Fibroblast of skin of left quadriceps (primary cell): ENCODE measurements at places on chromosomes 2 and 18.

GRCh38 chr2:142745691-142746090 is 131.8 kb upstream of the KYNU start:
- no peak for DNase-seq

- no peak for DNase-seq
Observed at GRCh38 chr2:8304821-8305766, 376.8 kb upstream of the ID2 start.

DNA sequence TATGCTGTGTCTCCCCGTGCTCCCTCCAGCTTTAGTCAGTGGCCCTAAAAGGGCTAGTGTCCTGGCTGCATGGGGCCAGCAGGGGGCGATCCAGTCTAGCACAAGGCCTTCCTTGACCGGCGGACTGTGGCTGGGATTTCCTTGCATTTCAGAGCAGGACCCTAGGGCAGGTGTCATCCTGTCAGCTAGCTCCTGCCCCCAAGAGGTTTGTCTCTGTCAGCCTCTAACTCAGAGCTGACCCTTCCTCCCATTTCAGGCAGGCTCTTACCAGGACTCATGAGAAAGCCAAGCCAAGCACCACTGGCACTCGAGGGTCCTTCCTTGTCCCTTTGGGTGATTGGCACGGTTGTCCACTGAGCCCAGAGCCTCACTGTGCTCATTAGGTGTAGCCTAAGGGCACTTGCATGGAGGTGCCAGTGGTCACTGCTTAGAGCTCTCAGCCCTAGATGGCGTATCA is 140.3 kb downstream of the RPIA start:
- DNase-seq: no peak

DNA sequence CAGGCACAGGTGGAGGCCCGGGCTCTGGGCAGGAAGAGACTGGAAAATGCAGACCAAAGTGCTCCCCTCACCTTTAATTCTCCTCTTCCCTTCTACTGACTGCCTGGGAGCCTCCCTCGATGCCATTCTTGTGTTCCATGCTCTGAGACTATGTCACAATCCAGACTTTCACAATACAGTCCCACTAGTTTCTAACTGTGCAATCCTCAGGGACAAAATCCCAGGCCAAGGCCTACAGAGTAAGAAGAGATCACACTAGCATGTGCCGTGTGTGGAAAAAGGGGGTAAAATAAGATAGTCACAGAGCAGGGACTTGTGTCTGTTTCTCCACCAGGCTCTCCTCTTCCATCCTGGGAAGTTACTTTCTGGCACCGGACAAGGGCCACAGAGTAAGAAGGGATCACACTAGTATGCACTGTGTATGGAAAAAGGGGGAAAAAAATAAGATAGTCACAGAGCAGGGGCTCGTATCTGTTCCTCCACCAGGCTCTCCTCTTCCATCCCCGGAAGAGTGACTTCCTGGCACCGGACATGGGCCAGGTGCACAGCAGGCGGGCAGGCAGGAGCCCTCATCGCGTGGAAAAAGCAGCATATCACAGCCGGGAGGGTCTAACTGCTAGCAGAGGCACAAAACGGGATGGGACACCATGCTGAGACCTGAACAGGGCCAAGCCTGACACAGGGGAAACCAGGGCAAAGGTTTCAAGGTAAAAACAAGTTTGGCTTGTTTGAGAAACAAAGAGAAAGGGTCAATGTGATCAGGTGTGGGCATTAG is 9.6 kb downstream of the CYB5A start:
- no peak for DNase-seq

- DNase-seq: no peak
Observed at GRCh38 chr2:232204457-232204931, 174.1 kb upstream of the ALPP start.

DNA sequence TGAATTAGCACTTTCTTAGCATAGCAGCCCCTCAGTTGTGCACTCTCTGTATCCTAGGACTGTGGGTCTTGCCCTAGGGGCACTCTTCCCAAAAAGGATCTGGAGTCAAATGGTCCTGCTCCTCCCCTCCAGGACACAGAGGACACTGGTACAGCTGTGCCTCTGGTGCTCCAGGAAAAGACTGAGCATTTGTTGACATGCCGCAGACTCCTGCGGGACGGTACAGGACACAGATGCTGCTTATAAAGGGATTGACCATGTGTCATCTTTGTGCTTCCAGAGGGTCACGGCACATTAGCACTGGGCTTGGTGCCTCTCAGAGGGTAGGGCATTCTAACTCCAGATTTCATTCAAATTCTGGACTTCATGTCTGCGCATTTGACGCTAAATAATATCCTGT is 110.5 kb downstream of the KLF7 start:
- no peak for DNase-seq

- DNase-seq: no peak
Observed at GRCh38 chr2:69012310-69013141, 453 bp upstream of the ANTXR1 start.

GRCh38 chr2:49254401-49254800 is 100.1 kb upstream of the FSHR start:
- no peak for DNase-seq

GRCh38 chr18:31207391-31207790 is 44.7 kb upstream of the DSC1 start:
- no peak for DNase-seq

- DNase-seq: no peak
Observed at GRCh38 chr2:159818940-159819339, 20.9 kb upstream of the CD302 start.

DNA sequence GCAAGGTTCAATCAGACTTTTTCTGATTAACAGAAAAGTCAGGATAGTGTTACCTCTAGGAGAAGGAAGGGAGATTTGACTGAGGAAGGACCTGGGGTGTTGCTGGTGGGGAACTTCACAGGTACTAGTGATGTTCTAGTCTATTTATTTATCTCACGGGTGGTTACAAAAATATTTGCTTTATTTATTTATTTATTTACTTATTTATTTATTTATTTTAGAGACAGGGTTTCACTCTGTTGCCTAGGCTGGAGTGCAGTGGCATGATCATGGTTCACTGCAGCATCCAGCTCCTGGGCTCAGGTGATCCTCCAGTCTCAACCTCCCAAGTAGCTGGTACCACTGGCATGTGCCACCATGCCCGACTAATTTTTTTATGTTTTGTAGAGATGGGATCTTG is 105.4 kb downstream of the MCFD2 start:
- no peak for DNase-seq

DNA sequence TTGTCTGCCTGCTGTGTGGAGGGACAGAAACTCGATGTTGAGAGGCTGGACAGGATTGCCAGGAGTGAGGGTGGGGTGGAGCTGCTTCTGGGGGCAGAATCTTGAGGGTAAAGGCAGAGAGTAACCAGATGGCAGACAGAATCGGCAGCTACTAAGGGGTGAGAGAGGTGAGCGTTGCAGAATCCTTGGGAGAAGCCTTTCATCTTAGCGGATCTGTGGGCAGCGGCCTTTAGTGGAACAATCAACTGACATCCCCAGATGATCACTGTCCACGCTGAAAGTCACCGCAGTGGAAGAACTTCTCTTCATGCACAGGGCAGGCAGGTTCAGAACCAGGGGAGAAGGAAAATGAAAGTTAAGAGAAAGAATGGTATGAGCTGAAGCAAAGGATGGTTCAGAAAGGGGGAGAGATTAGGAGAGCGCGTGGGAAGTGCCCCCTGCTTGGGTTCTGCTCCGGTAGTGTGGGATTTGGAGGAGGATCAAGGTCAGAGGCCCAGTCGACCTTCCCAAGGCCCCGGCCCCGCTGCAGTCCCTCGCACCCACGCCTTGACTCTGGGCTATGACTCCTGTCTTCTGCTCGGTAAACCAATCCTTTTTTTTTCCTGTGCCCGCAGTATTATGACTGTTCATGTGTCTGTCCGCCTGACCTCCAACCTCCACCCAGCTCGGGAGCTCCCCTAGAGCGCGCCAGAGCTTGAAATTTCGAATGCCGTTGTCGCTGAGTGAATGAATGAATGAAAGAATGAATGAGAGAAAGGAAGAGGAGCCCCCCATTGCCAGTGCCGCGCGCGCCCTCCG is 584 bp downstream of the BOLA3 start:
- no peak for DNase-seq

DNA sequence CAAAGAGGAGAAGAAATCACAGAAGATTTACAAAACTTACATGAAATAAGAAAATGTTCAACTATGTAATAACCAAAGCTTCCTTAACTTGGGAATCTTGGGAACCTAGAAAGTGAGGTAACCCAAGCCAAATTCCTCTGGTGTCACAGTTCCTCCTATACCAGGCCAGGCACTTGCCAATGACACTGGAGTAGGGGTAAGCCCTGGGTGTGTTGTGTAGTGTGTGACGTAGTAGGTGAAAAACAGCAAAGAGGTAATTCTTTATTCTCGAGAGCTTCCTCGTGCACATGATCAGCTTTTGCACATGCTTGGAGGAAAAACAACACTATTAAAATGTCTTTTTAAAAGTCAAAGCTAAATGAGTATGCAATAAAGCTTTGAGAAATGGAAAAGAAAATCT is 118.0 kb downstream of the METTL8 start:
- DNase-seq: no peak

GRCh38 chr18:7577706-7578105 is 10.6 kb downstream of the PTPRM start:
- no peak for DNase-seq

GRCh38 chr2:241762321-241762932 is 14.2 kb upstream of the GAL3ST2 start:
- DNase-seq: no peak

DNA sequence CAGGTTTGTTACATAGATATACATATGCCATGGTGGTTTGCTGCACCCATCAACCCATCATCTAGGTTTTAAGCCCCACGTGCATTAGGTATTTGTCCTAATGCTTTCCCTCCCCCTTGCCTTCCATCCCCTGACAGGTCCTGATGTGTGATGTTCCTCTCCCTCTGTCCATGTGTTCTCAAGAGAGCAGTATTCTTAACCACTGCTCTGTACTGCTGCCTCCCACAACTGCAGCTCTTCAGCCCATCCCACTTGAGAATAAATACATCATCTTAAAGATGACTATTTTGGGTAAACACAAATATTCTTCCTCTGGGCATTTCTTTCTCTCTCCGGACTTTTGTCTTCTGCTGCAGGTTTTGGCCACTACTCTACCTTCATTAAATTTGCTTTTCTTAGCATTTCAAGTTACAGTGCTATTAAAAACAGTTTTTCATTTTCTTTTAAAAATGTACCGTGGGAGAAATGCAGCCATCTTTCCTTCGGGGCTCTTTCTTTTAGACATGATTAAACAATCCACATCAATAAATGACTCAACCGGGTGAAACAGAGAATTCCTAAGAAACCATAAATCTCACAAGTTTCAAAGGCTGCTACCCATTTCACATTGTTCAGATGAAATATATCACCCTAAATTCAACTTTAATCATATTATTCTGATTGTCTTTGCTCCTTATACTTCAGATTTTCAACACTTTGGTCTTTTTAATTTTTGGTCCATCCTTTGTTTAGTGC is 323.4 kb downstream of the GALNT13 start:
- DNase-seq: peak; percentile 3

DNA sequence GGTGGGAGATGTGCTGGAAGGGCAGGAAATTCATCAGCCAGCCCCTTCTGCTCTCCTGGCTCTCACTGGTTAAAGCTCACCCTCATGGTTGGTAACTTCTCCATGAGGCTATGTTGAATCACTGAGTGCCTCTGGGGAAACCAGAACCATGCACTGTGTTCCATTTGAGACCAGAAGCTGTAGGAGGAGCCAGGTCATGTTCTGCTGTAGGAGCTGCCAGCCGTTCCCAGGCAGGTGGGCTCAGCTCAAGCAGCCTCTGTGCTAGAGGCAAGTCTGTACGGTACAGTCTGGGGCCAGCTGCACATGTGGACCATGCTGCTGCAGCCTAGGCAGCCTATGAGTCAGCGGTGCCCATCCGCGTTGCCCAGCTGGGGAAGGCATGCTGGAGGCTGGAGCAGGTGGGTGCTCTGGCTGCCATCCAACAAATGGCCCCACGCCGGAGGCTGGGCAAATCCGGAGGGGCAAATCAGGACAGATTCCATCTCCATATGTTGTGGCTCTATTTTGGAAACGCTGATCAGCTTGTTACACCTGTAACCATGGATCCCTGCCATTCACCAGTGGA is 22.0 kb upstream of the KCNF1 start:
- no peak for DNase-seq

DNA sequence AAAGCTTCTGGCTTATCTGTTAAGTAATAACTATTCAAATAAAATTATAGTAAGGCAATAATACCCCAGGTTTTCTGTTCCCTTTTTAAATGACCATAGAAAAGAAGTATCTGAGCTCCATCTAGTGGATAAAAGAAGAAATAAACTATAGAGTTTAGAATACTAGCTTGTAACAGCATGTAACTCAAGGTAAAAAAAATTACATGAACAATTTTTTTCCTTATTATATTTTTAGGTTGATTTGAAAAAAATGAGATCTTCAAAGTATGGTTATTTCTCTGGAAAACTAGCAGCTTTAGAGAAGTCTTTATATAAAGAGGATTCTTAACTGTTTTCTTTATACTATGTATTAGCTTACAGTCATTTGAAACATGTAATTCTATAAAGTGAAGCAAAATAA is 58.1 kb downstream of the NCKAP1 start:
- DNase-seq: peak; percentile 13

GRCh38 chr18:45166836-45167551 is 448.3 kb upstream of the SLC14A2 start:
- DNase-seq: no peak
